Hypothalamus (tissue), 51 donors: ENCODE measurements at places on chromosomes 4 and X.

- DNase-seq, result no peak
These were observed 32.8 kb downstream of the TRMT44 start for GRCh38 chr4:8473198-8473919.

- DNase-seq, result no peak
These were observed 200.4 kb downstream of the ARHGAP24 start for GRCh38 chr4:85675076-85676049.

- DNase-seq, result no peak
These were observed 66.7 kb downstream of the DGKK start for GRCh38 chrX:50403903-50404302.

DNA sequence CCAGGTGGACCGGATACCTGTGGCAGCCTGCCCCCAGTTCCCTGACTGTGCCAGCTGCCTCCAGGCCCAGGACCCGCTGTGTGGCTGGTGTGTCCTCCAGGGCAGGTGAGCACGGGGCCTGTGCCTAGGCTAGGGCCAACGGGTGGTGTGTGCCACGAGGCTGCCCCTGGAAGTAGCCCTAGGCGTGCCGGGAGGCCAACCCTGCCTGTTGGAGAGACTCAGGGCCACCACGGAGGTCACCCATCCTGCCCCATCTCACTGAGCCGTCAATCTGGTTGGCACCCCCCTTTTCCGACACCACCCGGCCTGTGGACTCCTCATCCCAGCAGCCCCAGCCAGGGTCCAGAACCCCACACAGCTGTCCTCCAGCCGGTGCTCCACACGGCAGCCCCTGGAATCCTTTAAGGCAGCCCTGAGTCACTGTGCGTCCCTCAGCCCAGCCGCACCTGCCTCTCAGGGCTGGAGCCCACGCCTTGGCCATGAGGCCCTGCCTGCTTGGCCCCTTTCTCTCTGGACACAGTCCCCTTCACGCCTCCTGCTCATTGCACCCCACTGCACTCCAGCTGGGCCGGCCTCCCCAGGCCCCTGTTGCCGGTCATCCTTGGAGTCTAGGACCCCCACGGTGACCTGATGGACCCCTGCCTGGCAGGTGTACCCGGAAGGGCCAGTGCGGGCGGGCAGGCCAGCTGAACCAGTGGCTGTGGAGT is 5.3 kb downstream of the PLXNB3 start:
- no peak for DNase-seq

GRCh38 chr4:36187723-36188333 is 56.5 kb downstream of the ARAP2 start:
- DNase-seq, result no peak

DNA sequence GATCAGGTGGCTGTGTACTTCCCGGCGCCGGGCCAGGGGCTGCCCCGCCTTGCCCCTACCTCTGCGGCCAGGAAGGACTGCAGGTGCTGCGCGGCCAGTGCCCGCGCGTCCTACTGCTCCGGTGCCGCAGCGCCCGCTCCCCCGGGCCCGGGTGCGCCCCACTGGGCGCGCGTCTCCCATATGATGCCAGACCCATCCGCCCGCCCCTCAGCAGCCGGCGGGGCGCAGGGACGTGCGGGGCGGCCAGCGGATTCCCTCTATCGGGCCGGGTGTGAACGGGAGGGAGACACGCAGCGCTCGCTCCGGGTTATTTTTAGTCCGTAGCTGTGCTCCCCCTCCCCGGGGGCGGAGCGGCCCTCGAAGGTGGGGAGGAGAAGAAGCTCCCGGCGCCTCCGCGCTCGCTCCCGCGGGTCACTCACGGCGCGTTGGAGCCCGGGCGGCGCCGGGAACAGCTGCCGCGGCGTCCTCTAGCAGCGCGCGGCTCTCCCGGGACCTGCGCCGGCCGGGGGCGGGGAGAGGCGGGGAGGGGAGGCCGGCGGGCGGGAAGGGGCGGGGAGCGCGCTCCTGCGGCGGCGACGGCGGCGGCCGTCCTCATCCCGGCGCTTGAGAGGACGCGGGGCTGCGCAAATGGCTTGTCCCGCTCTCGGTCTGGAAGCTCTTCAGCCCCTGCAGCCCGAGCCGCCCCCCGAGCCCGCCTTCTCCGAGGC is 103.6 kb downstream of the UCHL1 start:
- DNase-seq, result peak; percentile 82

GRCh38 chr4:167897116-167897515 is 195.2 kb upstream of the ANXA10 start:
- DNase-seq, result no peak
